ENCODE measurements at places on chromosomes 12 and 14.

GRCh38 chr14:103908580-103908979 is 19.7 kb upstream of the TDRD9 start:
- no peak for DNase-seq

GRCh38 chr14:71103662-71104484 is 196.6 kb downstream of the PCNX1 start:
- peak; percentile 65 for DNase-seq

DNA sequence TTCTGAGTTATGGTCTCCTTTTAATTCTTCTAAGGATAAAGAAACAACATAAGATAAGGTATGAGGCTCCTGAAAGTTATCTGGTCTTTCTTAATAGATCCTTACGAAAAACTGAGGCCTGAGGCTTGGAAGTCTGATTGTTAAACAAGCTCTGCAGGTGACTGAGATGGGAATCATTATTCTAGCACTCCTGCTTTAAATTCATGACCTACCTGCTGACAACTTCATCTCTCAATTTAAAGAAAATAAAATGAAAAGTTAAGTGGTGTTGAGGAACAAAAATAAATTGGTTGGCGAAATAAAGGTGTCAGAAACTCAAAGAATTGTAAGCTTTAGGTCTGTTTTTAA is 80.1 kb downstream of the FAR2 start:
- DNase-seq, result no peak

DNA sequence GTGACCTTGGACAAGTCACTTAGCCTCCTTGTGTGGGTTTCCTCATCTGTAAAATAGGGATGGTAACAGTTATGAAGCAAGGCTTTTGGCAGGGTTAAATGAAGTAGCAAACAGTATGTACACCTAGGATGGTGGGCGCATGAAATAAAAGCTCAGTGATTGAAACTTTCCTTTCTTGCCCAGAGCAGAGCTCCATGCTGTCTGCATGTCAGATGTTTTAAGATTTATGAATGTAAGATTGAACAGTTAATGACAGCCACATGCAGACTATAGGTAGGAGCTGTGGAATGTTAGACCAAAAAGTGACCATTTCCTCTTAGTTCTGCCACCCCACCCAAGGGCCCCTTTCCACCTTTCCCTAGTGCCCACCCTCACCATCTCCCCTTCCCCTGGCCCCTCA is 12.1 kb downstream of the ITGB7 start:
- DNase-seq, result no peak

- no peak for DNase-seq
Measured at GRCh38 chr12:52351196-52352059, 15.9 kb downstream of the KRT85 start.

DNA sequence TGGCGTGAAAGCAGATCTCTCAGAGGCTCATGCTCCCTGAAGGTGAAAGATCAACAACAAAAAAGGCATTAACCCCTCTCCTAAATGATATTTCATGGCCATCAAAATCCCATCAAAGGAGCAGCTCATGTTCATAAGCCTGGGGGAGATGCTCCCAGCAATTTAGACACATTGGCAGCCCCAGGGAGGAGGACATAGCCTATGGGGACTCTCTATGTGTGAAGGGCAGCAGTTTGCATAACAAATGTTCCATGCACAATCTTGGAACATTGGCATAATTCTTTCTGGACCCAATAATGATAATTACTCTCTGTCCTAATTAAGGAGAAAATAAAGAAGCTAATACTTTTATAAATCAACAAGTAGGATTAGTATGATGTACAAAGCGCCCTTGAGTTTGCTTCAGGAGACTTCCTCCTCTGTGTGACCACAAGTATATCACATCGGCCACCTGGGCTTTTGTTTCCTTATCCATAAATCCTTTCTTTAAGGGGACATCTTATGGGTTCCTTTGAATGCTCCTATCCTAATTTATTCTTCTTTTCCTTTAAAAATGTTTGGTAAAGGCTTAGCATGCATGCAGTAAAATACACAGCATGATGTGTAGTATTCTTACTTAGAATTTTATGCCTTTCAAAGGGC is 161.9 kb upstream of the PLEKHG7 start:
- no peak for DNase-seq

- DNase-seq, result no peak
Measured at GRCh38 chr14:101820283-101820798, 58.8 kb downstream of the PPP2R5C start.

GRCh38 chr14:21703357-21704326 is 30.0 kb upstream of the OR4E1 start:
- peak; percentile 18 for DNase-seq

DNA sequence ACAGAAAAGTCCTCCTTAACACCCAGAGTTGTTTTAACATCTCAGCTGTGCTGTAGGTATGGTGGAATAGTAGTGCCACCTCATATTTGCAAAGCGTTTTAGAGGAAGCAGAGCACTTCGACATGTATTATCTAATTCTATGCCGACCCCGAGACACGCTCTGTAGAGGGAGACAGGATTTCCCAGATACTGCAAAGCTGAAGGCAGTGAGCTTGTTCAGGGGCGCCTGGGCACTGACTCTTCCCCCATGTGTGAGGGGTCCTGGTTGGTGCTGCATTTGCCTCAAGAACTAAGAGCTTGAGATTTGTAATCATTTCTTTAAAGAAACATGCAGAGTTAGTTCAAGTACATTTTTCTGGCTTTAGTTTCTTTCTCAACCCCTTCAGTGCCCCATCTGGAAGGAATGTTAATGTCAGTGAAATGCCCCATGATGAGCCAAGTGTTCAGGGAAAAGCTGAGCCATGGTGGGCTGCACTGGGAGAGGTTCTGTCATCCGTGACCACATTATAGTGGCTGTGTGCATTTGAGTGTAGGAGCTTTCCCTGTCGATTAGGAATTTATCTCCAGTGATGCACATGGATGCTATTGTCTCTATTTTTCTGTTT is 66.3 kb downstream of the MBIP start:
- DNase-seq, result peak; percentile 5

DNA sequence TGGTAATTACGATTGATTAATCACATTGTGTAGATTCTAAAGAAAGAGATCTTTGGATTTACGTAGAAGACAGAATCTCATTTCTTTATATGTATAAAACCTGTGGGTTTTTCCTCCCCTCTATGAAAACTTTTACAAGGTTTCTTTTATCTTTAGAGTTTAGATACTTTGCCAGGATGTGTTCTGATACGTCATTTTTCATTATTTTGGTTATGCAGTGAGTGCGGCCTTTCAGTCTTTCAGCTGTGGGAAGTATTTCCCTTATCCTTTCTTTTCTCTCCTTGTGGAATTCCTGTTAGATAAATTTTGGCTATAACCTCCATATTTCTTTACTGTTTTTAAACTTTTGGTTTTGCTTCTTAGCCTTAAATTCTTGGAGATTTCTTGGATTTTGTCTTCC is 92.7 kb downstream of the TTLL5 start:
- DNase-seq, result no peak

DNA sequence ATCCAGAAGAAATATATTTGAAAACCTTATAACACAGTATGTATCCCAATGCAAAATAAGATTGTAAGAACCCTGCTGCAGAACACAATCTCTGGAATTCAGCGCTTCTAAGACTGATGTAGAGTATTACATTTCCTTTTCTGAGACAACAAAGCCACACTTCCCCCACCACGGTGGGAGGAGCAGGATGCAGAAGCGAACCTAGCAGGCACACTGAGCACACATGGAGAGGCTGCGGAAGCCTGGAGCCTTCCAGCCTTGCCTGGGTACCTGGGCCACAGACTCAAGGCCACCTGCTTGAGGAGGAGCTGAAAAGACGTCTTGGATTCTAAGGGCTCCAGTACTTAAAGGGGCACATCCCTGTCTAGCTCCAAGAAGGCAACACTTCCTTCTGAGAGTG is 46.4 kb downstream of the TCHP start:
- DNase-seq, result no peak

DNA sequence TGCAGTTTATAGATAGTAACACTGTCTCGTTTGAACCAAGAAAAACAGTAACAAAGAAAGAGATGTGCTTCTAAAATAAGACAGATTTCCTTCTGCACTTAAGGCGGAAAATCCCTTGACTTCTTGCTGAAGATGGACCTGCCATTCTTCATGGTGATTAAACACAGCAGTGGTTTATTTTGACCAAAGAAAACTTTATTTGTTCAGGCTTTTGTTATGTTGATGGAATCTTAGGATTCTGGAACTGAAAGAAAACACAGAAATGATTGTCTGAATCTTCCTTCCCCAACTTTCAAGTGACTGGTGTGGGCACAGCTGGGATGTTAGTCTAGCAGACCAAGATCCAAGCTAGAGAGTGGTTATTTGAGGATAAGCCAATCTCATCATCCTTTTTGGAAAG is 72.2 kb downstream of the DACT1 start:
- no peak for DNase-seq

DNA sequence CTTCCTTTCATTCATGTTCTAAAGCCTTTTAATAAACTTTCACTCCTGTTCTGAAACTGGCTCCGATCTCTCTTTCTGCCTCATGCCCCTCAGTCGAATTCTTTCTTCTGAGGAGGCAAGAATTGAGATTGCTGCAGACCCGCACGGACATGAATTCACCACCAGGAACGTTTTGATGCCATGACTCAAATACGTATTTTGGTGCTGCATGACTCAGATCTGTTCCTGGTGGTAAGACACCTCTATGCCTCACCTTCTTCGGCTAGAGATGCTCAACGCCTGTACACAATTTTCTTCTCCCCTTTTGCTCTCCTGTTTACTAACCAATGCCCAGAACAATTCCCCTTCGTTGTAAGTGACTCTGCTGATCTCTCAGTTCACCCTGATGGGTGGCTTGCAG is 52.0 kb upstream of the RIMBP2 start:
- no peak for DNase-seq

- no peak for DNase-seq
Measured at GRCh38 chr12:115259968-115260747, 576.2 kb upstream of the TBX3 start.

DNA sequence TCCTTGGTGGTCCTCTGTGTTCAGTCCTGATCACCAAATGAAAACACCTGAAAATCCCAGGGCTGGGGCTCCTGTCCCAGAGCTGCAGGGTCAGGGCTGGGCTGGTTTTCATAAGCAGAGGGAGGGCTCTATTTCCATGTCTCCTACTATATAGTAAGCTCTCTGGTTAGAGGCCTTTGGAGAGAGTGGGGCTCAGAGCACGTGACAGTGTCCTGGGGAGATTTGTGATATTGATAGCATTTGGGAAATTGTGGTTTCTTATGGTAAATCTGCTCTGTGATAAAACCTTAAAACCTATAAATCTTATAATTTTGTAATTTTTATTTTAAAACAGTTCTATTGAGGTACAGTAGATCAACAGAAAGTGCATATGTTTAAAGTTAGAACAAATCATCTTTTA is 1202.2 kb downstream of the TMEM121 start:
- no peak for DNase-seq

GRCh38 chr14:33755358-33755757 is 195.5 kb downstream of the EGLN3 start:
- no peak for DNase-seq

GRCh38 chr12:49985981-49986380 is 13.2 kb downstream of the AQP6 start:
- no peak for DNase-seq

GRCh38 chr12:102879144-102879763 is 37.8 kb downstream of the PAH start:
- DNase-seq, result peak; percentile 64

DNA sequence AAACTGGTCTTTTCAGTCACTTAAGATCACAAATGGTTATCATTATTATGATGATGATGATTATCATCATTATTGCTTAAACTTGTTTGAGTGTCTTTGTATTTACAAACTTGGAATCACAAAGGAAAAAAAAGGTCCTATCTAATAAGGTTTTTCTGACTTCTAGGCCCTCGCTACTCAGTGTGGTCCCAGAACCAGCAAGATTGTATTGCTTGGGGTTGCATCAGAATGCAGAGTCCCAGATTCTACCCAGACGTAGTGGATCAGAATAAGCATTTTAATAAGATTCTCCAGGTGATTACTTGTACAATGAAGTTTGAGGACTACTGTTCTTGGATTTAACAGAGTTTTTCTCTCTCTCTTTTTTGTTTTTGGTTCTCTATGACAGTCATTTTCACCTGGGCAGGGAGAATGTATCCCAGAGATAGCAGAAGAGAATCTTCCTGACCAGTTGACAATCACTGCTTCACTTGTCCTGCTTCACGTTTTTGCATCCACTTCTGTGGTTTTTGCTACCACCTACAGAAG is 29.3 kb upstream of the PPP1R12A start:
- no peak for DNase-seq

DNA sequence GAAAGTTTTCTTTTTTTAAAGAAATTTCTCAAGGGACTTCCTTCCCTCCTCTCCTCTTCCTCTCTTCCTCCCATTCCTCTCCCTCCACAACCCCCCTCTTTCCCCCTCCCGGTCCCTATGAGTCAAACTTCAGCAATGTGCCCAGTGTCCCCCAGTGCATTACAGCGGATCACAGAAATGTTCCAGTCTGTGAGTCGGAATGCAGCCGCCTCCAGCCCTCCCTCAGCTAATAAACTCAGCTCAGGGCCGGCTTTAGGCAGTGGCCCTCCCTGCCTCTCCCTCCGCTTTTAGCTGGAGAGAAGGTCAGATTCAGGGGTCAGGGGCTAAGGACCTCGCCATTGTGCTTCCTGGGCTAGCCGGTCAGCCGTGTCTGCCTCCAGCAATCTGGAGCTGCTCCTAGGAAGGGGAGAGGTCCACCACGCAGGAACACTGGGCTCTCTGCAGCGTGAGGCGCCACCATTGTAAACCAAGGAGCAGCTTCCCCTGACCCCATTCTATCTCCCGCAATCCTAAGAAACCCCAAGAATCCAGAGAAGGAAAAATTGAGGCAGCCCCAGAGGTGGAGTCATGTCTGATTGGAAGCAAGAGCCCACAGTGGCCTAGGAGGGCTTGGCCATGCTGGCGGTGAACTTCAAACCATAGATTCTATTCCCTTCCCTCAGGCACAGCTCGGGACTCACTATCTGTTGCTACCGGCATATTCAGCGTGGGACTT is 1.1 kb upstream of the HDAC7 start:
- DNase-seq, result peak; percentile 89

- no peak for DNase-seq
Measured at GRCh38 chr14:90568405-90568804, 171.6 kb downstream of the CALM1 start.

DNA sequence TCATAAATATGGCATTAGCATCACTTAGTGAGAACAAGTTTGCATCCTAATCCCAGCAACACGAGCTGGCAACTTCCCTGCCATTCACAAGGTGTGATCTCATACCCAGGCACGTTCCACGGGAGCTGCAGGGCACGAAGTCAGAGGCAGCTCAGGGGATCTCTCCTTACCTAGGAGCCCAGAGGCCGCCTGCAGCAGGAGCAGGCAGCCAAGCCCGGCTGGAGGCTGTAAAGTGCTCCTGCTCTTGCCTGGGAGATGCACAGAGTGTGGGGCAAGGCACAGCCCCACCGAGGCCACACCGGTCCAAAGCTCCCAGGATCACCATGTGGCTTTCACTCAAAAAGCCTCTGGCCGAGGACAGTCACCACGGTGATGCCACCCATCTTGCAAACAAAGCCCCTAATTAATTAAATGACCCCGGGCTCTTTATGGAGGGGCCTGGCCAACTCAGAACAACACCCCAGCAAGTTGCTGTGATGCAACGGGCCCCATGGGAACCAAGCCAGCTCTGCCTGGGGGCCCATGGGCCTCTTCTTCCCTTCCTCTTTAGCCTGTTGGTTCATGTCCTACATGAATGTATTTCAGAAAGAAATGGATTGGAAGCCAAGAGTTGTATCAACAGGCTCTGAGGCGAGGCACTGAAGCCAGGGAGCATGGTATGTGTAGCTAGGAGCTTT is 26.5 kb downstream of the NUAK1 start:
- DNase-seq, result no peak

GRCh38 chr12:124040737-124041136 is 67.7 kb downstream of the ZNF664 start:
- no peak for DNase-seq

All from HT-29 (cell line).